ENCODE measurements at places on chromosomes 7 and 10. TPM values are rescaled to one million over a fixed set of nuclear protein-coding genes. Genes with fewer than 3 reads are reported as not detected.
A peak's percentile ranks its signal among the peaks of the same experiment; 100 is the strongest.

GRCh38 chr7:98852826-98853225 is 17.0 kb downstream of the TMEM130 start:
- peak; percentile 42 for DNase-seq

GRCh38 chr10:12807096-12807755 is 194.3 kb downstream of the CCDC3 start:
- no peak for DNase-seq

DNA sequence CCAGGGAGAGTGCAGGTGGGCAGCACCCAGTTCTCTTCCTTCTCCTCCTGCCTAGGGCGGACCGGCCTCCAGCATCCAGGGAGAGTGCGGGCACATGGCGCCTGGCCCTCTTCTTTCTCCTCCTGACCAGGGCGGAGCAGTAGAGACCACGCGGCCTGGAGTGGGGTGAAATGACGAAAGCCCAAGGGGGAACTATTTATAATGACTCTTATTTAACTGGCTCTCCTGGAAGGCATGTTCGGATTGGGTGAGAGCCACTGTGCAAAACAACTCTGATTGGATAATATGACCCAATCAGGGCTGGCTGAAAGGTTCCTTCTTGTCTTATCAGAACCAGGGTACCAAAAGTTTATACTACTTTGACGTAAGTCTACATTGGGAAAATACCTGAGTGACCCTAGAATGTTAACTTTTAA is 63.1 kb downstream of the ZNF37A start:
- DNase-seq, result no peak

Gene ANXA8
- 0.30 TPM for total RNA-seq

DNA sequence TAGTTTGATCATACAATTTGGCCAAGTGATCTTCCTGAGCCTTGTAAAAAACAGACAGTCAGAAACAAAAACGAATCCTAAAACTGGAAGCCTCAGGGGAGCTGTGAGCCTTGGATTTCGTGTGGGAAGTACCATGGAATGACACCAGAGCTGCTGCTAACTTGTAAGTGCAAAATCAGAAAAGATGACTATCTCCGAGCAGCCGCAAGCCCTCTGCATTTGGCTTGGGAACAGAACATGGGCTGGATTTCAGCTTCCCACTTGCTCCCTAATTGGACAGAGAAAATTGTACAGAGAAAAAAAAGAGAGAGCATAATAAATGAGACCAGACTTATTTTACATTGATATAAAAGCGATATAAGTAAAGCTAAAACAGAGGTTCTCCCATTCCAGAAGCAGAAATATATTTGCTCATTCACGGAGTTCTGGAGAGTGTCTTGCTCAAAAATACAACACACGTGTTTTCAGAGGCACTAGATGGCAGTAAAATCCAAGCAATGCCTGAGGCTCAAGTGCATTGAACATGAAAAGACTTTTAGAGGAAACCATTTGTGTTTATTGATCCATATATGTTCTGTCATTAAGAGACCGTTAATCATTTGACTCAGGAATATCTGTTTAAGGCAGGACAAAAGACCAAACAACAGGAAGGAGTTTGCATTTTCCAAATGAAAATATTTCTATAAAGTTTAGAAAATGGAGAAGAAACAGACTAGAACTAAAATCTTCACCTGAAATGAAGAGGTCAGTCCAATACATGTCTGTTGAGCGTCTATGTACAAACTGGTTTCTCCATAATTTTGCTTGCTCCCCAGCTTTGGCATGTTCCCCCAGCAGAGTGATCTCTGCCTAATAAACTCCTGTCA is 78.3 kb upstream of the SLC26A5 start:
- DNase-seq, result peak; percentile 57

Gene ZNF804B
- total RNA-seq, result not detected

- no peak for DNase-seq
Observed at GRCh38 chr7:285731-286130, 4.2 kb upstream of the FOXL3 start.

All from renal cortical epithelial cell (primary cell).